Left renal cortex interstitium (tissue), 4 donors: ENCODE measurements at places on chromosomes 6 and 20.

- no peak for DNase-seq
These were observed 65.8 kb upstream of the LY86 start for GRCh38 chr6:6522709-6523108.

DNA sequence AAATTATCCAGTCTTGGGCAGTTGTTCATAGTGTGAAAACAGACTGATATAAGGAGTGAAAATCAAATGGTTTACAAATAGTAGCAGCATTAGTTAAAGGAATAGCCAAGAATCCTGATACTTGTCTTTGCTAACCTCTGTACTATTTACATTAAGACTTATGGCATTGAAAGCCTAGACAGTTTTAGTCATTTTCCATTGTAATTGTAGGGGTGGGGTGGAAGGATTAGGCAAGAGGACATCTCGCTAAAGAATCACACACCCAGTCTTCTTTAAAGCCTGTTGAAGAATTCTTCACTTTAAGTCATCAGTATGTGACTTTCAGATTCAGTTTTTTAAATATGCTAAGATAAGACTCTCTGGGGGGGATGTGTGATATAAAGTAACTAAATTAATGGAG is 207.5 kb upstream of the PHACTR1 start:
- DNase-seq = no peak

DNA sequence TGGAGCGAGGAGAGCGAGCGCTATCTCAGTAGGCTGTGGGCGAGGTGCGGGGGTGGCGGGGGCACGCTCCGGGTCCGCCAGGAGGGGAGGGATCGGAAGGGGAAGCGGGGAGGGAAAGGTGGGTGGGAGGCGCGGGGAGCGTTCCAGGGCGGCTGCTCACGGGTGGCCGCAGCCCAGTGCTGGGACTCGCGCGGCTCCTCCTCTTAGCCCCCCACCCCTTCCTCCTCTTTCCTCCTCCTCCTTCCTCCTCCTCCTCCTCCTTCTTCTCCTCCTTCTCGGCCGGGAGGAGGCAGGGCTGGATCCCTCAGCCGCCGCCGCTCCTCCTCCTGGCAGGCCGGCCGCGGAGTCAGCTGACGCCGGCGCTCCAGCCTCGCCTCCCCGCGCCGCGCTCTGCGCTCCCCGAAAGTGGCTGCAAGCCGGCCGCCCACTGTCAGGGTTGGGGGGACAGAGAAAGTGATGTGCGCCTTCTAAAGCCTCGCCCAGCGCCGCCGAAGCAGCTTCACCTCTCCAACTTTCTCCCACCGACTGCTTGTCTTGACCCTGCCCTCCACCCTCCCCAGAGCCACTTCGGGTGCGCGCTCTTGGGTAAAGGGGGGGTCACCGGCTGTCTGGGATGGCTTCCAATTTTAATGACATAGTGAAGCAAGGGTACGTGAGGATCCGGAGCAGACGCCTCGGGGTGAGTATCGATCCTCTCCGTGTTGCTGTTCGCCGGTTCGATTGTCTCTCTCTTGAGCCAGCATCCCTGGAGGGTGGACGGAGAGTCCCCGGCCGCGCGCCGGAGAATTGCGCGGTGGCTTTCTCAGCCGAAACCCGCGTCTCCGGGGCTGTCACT is at the start of gene DOK5:
Gene DOK5 (plus strand): TSS at position 260 of the 835 bp plus-strand sequence. CDS start 354 bp downstream, at position 614.
- DNase-seq = peak; percentile 34

- no peak for DNase-seq
These were observed 52.7 kb downstream of the TRAF3IP2 start for GRCh38 chr6:111552958-111553357.
